Putamen (tissue), 1 donor: ENCODE measurements at places on chromosomes 3 and 15.

DNA sequence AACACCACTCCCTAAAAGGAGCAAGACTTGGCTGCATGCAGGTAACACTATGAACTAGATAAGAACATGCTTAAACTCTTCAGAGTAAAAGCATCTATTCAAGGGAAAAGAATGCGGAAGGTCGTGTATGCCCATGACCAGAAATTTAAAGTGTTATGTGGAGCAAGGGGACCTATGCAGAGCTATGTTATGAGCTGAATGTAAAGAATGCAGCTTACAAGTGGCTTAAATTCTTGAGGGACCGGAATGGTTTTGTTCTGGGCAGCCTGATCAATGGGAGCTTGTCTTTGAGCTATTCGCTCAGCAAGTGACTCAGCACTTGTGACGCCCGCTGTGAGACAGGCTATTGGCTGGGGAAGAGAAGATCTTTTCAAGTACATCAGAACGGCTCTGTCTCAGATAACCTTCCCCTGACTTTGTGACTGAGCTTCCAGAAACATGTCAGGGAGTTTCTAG lies 367.5 kb upstream of the THBS1 start:
- peak; percentile 13 for DNase-seq

GRCh38 chr3:46993986-46994385 lies 14.5 kb downstream of the NBEAL2 start:
- DNase-seq = no peak

GRCh38 chr15:43132830-43133429 lies 456 bp upstream of the TMEM62 start:
- no peak for DNase-seq

- DNase-seq = no peak
Measured at GRCh38 chr15:87591042-87591441, 665.5 kb downstream of the NTRK3 start.

- DNase-seq = no peak
Measured at GRCh38 chr3:5430701-5431100, 243.2 kb downstream of the EDEM1 start.

GRCh38 chr15:32029862-32030781 lies at the start of gene CHRNA7:
Gene CHRNA7, plus strand, starts transcription at chr15:32030515. Its CDS starts 80 bp downstream, at chr15:32030595.
- peak; percentile 20 for DNase-seq

DNA sequence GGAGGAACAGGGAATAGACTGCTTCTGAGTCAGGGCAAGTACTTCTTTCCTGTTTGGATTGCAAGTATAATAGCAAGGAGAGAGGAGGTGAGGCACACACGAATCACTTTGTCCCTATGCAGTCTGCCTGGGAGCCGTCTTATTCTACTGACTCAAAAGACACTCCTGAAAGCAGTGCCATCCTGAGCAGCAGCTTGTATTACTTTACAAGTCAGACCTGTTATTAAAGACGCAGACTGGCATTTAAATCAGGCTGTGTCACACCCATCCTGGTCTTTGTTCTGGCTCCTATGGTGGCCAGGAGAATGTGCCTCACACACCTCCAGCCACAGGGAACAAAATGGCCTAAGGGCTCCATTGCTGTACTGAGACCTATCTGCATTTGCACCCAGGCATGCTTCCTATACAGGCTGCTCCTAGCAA lies 17.9 kb upstream of the SQOR start:
- no peak for DNase-seq

- DNase-seq = no peak
Measured at GRCh38 chr3:153305189-153305588, 143.2 kb downstream of the RAP2B start.

DNA sequence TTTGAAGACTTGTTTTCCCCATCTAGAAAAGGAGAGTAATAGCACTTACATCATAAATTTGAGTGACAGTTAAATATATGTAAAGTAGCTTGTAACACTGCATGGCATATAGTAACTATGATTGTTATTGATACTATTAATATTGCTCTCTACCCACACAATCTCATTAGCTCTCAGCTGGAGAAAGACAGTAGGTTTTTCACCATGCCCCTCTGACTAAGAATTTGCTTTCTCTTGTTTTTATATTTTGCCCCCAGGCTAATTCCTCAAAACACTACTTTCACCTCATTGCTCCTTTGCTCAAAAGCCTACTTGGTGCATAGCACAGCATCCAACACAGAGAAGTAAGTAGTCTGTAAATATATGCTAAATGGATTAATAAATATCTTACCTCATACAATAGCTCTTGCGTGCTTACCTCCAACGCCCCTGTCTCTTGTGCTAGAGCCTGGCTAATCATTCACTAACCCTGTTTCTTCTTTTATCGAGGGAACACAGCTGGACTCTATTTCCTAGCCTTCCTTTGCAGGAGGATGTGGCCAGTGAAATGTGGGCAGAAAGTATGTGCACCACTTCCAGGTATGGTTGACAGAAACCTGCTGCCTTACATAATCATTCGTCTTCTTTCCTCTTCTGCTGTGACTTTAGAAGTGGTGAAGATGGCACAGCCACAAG lies 190.0 kb downstream of the PLCH1 start:
- no peak for DNase-seq

- no peak for DNase-seq
Measured at GRCh38 chr3:12005951-12006625, 1.9 kb downstream of the SYN2 start.

DNA sequence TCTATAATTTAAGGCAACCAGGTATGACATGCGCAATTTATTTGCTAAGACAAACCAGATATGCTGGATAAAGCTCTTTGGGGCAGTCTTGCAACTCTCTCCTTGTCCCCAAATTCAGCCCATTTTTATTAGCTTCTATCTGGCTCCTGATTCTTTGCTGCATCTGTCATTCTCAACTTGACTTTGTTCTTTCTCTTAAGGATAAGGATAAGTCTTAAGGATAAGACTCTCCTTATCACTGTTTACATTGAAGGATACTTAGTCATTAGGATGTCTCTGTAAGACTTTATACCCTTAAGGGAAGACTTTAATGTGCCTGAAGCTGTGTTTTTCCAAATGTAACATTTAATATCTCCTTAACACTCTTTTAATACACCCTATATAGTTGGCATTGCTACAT lies 49.2 kb downstream of the ALCAM start:
- no peak for DNase-seq

DNA sequence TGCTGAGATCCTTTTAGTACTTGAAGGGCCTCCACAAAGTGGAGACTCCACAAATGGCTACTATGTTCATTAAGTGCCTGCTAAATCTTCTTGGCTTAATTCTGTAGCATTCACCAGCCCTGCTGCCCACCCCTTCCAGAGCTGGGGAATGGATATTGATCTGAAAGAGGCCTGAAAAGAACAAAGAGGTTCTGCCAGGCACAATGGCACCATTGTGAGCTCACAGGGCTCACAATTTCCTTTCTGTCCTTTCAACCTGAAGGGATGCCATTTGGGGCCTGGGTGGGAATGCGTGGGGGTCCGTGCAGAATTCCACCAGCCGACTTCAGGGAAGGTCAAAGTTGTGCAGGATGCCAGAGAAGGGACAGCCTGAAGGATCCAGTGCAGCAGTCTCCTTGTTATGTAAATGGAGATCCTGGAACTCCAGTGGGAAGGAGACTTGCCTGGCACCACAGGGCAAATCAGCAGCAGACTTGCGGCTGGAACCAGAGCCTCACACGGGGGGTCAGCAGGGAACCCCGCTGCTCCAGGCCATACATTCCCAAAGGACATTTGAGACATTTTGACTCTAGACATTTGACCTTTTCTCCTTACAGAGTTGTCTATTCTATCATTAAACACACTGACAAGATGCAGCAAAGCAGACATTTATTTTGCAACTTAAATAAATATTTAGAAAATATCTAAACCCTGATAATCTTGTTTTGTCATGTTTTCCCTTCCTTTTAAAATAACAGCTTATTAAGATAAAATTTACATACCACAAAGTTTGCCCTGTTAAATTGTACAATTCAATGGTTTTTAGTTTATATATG lies 21.5 kb upstream of the MORF4L1 start:
- peak; percentile 59 for DNase-seq

GRCh38 chr3:153130312-153130977 lies 31.6 kb upstream of the RAP2B start:
- no peak for DNase-seq

DNA sequence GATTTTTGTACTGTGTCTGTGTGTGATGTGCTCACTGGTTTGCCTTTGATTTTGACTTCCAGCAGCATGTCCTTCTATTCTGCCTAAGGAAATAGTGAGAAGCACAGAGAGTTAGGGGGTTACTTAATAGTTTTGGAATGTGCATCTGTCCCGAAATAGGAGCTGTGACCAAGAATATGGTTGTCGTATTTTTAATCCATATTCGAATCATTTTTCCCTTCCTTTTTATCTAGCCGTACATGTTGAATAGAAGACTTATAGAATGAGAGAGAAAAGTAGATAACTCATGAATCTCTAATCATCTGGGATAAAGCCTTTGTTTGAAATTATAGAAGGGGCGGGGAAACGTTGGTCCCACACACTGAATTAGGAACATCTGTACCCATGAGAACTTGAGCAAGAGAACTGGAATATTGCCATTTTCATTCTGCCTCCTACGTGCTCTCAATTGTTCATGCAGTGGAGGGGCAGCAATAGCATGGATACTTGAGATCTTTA lies 23.6 kb downstream of the CRTC3 start:
- peak; percentile 85 for DNase-seq

- DNase-seq = no peak
Measured at GRCh38 chr3:56839784-56840715, 38.3 kb upstream of the ARHGEF3 start.

DNA sequence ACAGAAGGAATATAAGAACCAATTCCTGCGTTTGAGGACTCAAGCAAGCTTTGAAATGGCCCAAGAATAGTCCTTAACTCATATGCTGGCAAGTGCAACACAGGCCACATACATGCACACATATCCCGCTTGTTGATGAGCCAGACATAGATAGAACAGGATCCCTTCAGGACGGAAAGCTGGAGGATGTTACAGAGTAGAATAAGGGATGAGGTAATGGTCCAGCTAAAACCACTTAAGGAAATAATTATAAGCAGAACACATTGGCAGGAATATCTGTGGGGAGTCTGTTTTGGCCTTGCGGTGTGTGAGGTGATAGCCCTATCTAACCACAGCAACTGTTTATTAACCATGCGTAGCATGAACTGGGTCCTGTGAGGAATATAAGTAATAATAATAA lies 25.0 kb downstream of the SCG3 start:
- DNase-seq = no peak

DNA sequence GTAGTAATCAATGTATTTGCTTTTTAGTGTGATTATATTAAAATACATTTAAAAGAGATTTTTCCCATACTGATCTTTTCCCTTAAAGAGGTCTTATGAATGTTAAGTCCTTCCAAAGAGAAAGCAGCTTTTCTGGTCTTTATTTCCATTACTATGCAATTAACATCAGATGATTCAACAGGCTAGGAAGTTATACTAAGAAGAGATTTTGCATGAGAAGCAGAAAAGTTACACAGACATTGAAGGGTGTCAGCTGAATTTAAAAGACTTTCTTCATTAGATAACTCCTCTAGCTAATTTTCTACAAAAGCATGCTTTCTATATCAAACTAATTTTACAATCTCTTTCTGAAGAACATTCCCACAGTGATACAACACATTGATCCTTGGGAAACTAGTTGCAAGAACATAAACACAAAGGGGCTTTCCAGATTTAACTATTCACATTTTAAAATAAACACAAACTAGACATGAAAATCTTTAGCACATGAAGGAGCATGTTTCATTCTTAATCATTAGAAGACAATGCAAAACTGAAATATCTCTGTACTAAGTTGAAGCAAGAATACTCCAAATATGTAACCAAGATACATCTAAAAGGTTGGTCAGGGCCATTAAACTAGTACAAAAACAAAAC lies 965.8 kb downstream of the ROBO1 start:
- no peak for DNase-seq

GRCh38 chr3:114223143-114223542 lies 14.2 kb downstream of the ZNF80 start:
- no peak for DNase-seq
